ENCODE measurements at places on chromosomes 4 and X.

- no peak for DNase-seq
These were observed 94.9 kb upstream of the NKX1-1 start for GRCh38 chr4:1500966-1501753.

DNA sequence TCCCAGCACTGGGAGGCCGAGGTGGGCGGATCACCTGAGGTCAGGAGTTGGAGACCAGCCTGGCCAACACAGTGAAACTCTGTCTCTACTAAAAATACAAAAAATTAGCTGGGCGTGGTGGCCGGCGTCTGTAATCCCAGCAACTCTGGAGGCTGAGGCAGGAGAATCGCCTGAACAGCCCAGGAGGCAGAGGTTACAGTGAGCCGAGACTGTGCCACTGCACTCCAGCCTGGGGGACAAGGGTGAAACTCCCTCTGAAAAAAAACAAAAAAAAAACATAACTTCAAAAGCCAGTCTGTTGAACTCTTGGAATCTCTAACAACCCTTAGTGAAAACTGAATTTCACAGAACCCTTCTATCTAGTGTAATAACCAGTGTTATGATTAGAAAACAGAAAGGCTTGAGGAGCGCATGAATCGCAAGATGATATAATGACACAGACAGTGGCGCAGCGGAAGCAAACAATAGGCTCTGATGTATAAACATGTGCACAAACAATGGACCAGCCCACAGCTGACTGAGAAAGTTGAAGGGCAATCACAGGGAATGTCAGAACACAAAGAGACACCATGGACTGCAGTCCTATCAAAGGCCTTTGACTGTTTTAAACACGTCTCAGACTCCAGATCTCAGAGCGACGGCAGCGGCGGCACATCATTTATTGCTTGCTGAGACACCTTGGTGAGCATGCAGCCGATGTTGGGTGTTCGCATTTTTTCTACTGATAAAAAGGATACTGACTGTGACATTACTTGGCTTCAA is 81.6 kb downstream of the NSUN7 start:
- DNase-seq, result no peak

DNA sequence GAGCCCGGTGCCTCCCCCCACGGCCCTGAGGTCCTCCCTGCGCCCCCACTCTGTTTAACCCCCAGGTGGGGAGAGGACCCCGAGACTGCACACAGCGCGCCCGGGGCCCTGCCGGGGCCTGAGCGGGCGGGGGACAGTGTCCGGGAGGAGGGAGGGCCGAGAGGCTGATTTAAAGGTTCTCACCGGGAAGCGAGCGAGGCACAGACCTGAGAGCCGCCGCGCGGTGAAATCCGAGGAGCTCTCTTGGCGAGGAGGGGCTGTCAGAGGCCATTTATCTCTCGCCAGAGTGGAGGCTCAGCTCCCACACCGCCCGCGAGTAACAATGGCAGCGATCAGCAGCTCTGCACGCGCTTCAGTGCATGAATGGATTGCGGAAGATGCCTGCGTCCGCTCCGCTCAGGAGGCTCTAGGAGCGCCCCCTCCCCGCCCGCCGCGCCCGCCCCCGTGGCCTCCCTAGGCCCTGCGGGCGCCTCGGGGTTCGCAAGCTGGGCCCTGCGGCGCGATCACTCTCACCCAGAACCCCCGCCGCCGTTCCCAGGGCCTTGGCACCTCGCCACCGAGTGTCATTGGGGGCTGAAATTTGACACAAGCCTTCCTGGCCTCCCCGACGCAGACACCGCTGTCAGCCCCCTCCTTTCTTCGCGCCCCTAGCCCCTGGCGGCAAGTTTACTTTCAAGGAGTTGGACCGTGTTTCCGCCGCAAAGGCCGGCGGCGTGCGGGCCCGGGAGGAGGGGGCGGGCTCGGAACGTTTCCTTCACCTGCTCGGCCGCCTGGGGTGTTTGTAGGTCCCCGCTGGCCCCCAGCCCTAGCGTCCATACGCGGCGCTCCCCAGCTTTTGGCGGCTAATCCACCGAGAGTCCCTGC is 48.7 kb upstream of the BCOR start:
- DNase-seq, result no peak

DNA sequence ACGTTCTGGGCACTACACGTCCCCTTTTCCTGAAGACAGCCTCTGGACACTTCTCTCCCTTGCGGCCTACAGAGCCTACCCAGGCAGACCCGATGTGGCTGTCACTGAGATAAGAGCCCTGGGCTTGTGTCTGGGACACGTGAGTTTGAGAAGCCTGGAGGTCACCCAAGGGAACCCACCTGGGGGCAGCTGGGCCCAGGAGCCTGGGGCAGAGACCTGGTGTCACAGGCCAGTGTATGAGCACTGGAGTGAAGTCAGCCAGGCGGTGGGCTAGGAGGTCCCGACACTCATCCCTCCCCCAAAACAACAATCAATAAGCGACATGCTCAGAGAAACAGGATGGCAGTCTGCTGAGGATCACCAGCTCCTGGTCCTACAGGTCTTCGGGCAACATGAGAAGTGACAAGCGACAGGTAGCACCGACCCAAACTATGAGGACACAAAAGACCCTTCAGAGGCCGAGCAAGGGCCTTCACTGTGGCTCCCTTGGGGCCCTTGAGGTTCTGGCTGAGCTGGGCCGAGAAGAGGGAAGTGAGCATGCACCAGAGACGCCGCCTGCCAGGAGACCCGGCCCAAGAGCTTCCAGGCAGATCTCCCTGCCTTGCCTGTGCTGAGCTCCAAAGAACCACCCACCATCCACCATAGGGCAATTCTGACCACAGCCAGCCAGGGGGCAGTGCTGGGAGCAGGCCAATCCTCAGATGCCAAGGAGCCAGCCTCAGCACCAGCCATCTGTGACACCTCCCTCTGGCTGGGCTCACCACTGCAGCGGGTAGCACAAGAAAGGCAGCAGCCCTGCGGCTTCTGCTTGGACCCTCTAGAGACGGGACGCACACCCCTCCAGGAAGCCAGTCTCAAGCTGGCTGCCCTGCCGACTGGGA is 11.0 kb upstream of the DUSP9 start:
- no peak for DNase-seq

DNA sequence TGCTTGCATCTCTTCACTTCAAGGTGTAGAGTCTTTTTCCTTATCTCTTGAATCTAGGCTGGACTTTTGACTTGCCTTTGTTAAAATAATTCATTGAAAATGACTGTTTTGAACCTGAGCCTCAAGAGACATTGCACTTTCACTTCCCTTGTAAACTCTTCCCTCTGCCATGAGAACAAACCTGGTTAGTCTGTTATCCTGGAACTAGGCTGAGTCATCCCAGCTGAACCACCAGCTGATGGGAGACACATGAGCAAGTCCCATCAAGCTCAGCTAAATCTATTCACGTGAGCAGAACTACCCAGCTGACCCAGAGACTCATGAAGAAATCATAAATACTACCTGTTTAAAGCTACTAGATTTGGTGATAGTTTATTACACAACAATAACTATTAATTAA is 202.3 kb upstream of the CENPE start:
- no peak for DNase-seq

GRCh38 chrX:103630171-103630511 is 1.4 kb downstream of the TCEAL1 start:
- DNase-seq, result no peak

DNA sequence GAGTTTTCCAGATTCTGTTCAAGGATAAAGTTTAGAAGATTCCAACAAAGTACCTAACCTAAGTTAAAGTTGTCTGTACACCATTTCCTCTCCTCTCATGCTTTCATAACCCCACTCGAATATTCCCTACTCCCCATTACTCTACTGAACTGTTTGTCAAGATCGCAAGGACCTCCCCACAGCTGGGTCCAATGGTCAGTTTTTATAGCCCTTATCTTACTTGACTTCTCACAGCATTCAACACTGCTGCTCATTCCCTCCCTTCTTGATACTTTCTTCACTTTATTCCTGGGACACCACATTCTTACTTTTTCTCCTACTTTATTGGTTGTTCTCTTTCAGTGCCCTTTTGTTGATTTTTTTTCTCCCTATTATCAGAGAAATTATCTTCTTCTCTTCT is 30.9 kb downstream of the QDPR start:
- no peak for DNase-seq

DNA sequence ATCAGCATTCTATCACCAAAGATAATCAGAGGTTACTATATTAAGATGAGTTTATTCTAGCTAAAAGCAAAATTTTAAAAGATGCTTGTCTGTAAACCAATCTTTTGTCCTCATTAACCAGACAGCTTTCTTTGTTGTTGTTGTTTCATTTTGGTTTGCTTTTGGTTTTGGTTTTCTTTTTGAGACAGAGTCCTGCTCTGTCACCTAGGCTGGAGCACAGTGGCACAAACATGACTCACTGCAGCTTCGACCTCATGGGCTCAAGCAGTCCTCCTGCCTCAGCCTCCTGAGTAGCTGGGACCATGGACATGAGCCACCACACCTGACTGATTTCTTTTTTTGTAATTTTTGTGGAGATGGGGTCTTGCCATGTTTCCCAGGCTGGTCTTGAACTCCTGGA is 102.9 kb downstream of the COX18 start:
- no peak for DNase-seq

DNA sequence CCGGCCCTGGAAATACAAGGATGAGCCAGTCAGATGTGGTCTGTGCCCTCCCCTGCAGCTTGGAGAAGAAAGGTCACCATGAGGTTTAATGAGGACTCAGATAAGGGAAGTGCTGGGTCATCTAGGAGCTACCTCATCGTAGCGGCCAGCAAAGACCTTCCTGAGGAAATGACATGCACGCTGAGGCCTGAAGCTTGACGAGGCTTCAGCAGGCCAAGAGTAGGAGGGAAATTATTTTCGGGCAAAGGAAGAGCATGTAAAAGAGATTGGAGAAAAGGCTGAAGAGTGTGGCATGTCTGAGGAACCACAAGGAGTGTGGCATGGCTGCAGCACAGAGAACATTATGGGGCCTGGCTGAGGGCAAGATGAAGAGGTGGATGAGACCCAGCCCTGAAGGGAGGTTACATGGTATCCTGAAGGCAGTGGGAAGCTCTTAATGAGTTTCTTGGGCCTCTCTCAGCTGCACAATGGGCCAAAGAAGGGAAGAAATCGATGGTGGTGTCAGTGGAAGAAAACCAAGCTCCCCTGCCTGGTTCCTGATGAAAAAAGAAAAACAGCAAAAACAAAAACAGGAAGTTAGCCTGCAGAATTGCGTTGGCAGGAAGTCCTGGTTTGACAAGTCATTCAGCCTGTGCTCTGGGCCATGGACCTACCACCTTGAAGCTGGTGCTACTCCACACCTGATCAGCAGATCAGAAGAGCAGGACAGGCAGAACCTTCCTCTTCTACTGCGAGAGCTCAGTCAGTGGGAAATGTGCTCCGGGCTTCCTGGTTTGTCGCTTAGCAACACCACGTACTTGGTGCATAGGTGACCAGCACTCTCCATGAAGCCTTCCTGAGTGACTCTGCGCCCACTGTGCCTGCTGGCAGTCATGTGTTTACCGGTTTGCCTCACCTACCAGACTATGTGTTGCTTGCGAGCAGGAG is 134.5 kb upstream of the KLF3 start:
- peak; percentile 14 for DNase-seq

GRCh38 chr4:150145946-150146340 is 67.7 kb downstream of the DCLK2 start:
- no peak for DNase-seq

- no peak for DNase-seq
These were observed 979.1 kb downstream of the TECRL start for GRCh38 chr4:63430105-63430504.

GRCh38 chr4:128848461-128848860 is 39.0 kb downstream of the JADE1 start:
- DNase-seq, result no peak

- DNase-seq, result no peak
These were observed 61.2 kb upstream of the DAPP1 start for GRCh38 chr4:99755223-99755944.

DNA sequence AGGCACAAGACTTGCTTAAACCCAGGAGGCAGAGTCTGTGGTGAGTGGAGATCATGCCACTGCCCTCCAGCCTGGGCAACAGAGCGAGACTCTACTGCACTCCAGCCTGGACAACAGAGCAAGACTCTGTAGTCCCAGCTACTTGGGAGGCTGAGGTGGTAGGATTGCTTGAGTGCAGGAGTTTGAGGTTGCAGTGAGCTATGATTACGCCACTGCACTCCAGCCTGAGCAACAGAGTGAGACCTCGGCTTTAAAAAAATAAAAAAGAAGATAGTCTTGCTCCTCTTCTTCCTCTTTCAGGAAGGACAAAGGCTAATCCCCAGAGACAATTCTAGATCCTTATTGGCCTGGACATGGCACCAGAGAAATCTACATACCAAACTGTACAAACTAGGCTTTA is 5.7 kb upstream of the PPEF2 start:
- no peak for DNase-seq

DNA sequence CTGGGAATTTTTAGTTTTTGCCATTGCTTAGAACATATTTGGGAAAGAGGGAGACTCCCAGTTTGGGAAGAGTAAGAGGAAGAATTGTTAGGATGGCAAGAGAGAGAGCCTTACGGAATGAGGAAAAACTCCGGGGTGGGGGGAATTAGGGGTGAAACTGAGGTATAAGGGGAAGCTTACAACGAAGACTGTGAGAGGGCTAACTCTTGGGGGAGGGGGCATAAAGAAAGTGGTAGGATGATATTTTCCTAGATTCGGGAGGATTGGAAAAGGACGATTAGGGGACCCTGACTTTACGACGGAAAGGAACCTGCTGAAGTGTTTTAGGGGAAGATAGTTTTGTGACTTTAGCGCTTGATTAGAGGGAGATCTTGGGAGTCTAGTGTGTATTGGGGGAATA is 86.2 kb upstream of the HPRT1 start:
- DNase-seq, result no peak

DNA sequence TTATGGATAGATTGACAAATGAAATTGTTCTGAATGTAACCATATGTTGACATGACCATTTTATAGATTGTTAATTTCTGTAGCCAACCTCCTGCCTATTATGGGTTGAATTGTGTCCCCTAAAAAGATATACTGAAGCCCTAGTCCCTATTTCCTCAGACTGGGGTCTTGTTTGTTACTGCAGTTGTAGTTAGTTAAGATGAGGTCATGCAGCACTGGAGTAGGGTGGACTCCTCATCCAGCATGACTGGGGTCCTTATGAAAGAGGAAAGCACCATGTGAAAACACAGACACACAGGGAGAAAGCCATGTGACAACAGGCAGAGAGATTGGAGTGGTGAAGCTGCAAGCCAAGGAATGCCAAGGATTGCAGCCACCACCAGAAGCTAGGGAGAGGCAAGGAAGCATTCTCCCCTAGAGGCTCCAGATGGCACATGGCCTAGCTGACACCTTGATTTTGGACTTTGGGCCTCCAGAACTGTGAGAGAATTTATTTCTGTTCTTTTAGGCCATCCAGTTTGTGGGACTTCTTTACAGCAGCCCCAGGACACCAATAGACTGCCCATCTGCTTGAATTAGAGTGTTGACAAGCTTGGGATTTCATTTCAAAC is 14.0 kb downstream of the MTM1 start:
- no peak for DNase-seq

GRCh38 chrX:78650906-78651437 is 8.2 kb downstream of the RTL3 start:
- no peak for DNase-seq

- DNase-seq, result no peak
These were observed 2.3 kb downstream of the IRF2 start for GRCh38 chr4:184471881-184472613.

All from memory B cell (primary cell).